ENCODE measurements at places on chromosomes 7 and 10.

- no peak for DNase-seq
Observed at GRCh38 chr10:20596911-20597310, 300.2 kb downstream of the NEBL start.

DNA sequence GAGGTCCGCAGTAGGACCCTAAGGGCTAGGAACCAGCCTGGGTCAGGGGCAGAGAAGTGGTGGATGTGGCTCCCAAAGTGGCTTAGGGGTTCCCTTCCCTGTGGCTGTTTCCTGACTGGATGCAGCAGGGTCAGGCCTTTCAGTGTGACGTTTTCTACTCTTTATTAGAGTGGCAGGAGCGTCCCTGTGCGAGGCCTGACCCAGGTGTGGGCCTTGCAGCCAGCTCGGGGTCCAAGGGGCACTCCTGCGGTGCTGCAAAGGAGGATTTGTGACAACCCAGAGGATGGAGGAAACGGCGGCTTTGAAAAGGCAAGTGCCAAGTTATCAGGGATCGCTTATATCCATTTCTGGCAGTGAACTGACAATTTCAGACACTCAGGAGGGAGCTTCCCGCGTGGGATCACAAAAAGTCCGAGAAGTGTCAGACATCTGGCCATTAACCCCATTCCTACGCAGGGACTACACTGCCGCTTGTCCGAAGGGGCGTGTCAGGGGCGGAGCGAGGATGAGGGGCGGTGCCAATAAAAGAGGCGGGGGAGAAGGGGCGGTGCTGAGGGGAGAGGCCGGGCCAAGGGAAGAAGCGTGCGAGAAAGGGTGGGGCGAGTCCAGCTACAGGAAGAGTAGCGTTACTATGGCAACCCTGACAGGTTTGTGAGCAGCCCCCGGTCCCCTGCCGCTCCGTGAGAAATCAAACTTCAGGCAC lies 98.8 kb upstream of the ZNF722 start:
- peak; percentile 73 for DNase-seq

- no peak for DNase-seq
Observed at GRCh38 chr7:138666385-138666784, 34.8 kb downstream of the SVOPL start.

DNA sequence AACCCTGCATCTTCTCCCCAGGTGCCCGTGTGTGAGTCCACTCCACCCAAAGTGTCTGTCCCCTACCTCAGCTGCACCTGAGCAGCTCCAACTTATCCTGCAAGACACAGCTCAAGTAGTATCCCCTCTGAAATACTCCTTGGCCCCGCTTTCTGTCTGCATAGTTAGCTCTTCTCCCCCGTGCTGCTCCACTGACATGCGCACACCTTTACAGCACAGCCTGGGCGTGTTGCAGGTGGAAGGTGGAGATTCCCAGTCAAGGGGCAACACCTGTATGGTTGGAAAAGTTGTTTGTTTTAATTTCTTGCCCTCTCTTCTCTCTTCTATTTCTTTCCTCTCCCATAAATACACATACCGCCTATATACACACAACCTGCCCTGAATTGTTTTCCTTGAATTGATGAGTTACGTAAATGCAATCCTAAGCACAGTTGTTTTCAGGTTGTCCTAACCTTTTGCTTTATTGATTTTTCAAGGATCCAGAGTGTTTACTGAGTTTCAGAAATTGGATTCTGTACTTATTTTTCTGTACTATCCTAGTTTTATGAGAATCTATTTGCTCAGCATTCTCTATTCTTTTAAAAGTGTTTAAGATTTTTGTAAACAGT lies 14.9 kb downstream of the MET start:
- DNase-seq, result no peak

DNA sequence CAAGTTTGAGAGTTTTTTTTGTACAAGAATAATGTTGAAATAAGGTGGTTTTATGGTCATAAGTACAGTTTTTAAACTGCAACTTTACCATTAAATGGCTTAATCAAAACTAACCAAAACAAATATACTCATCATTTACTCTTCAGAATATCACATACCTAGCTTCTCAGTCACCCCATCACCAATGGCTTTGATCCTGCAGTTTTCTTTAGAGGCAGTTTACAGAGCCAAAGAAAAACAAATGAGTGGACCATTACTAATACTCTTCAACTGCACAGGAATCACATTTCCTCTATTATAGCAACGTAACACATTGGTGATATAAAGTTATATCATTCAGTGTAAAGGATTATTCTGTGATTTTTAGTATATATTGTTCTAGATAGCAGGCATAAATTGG lies 576.1 kb upstream of the LRRTM3 start:
- no peak for DNase-seq

- no peak for DNase-seq
Observed at GRCh38 chr10:35712486-35712885, 70.4 kb upstream of the FZD8 start.

- no peak for DNase-seq
Observed at GRCh38 chr10:71881647-71882355, 30.8 kb upstream of the PSAP start.

- DNase-seq, result no peak
Observed at GRCh38 chr10:129165076-129165720, 301.8 kb upstream of the MGMT start.

- DNase-seq, result no peak
Observed at GRCh38 chr10:77855404-77856155, 71.0 kb downstream of the DLG5 start.

DNA sequence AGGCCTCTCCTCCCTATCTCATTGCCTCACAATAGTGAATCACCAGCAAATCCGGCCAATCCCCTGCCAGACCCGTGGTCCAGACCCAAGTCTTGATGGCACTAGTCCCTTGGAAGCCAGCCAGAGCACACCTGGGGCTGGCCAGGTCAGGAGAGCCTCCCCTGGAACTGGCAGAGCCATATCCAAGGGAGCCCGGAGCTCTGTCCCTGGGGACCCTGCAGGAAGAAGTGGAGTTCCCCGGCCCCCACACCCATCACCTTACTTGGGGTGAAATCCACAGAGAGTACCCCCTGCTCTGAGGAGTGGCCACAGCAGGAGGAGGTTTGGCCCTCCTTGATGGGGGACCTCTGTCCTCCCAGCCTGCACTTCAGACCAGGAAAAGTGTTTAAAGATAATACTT lies 122.5 kb downstream of the HECW1 start:
- DNase-seq, result no peak

DNA sequence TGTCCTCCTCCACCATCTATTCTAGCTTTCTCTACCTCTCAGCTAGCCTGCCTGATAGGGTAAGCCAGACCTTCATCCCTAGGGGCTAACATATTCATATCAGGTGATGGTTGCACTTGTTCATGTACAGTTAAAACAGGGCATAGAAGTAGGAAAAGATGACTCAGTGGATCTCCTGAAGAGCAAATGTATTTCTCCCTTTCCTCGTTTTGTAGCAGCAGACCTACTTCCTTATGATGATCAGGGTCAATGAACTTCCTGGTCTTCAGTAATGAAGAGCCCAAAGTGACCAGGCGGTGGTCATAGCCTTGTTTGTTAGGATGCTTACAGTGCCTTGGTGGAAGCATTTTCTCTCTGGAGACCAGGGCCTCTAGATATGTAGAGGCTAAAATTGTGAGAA lies 6.3 kb downstream of the LIPJ start:
- DNase-seq, result no peak

GRCh38 chr7:79876848-79877252 lies 257.8 kb upstream of the GNAI1 start:
- DNase-seq, result no peak

GRCh38 chr10:31479752-31480151 lies 160.7 kb downstream of the ZEB1 start:
- DNase-seq, result no peak

GRCh38 chr7:112779667-112780066 lies 10.5 kb downstream of the TMEM168 start:
- no peak for DNase-seq

- DNase-seq, result no peak
Observed at GRCh38 chr10:19964625-19965024, 148.4 kb downstream of the PLXDC2 start.

DNA sequence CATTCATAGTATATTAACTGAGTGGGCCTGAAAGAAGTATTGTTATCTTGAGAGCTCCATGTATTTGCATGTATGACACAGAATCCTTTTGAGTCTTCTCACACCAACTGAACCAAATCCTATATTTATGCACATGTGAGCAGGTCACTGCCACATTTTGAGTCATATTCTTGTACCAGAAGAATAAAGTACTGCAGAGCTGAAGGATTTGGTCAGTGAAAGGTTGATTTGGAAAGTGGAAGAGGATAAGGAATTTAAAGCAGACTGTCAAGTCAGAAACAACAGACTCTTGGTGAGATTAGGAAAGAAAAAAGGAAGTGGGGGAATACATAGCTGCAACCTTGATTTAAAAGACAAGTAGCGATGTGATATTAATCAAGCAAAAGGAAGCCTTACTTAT lies 121.8 kb downstream of the ARID5B start:
- DNase-seq, result no peak

DNA sequence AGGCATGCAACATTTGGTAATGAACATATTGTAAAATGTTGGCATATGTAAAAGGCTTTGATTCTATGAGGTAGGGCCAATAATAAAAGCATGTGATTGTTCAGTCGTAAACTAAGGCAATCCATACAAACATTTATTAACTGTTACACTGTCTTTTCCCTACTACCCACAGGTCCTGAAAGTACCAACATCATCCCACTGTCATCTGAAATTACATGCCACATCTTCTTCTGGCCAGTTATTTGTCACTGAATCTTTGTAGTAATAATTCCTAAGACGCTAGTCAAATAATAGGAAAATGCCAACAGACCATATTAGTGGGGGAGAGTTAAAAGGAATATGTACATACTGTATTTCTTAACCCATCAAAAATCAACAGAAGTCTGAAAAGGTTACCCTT lies 27.2 kb downstream of the DNAJC1 start:
- DNase-seq, result no peak

DNA sequence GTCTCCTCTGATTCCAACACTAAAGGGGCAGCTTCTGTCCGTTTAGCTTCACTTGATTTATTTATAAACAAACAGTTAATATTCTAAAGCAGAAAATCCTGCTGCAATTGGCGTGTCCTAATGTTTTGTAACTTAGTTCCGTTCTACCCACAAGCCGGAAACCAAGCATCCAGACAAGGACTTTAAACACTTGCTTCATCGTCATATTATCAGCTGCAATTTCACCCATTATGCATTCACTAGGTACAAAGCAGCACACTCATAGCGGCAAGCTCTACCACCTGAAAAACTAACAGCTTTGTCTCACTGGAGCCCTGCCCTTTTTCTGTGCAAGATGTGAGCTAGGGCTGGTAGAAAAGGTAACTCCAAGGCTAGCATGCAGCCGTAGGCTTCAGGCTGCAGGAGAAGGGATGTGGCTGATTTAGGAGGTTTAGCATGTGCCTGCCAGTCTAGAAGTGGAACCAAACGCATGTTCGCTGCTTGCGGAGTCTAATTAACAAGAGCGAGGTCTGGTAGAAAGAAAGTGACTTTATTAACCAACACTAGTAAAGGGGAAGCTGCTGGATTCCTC lies 43.7 kb upstream of the BPGM start:
- no peak for DNase-seq

GRCh38 chr10:99431190-99431760 lies 851 bp upstream of the GOT1 start:
- DNase-seq, result no peak

Measured in activated naive CD4-positive, alpha-beta T cell (primary cell).